Stimulated activated CD4-positive, alpha-beta T cell treated with anti-CD3 and anti-CD28 coated beads, Interleukin-15, amount 100 ng/mL, for 24 hours (primary cell): ENCODE measurements at places on chromosomes 2 and 18.
A peak's percentile ranks its signal among the peaks of the same experiment; 100 is the strongest.

- DNase-seq, result no peak
These were observed 39.4 kb downstream of the TMEM182 start for GRCh38 chr2:102801098-102801718.

DNA sequence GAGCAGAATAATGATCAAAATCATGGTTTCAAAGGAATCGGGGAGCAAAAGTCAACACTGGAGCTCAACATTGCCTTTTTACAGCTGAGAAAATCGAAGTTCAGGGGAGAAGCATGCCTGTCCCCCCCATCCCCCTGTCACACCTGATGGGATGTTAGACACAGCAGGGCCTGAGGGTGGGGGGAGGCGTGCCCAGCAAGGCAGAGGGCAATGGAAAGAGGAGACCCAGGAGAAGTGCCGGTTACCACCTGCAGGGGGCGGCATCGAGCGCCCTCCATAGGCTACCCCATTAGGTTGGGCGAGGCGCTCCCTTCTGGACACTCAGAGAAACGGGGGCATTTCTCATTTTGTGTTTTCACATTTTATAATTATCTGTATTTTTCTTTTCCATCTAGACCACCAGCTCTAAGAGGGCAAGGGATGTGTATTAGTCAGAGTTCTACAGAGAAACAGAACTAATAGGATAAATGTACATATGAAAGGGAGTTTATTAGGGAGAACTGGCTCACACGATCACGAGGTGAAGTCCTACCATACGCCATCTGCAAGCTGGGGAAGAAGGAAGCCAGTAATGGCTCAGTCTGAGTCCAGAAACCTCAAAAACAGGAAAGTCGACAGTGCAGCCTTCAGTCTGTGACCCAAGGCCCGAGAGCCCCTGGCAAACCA lies 271.3 kb downstream of the LRATD1 start:
- DNase-seq, result peak; percentile 70

DNA sequence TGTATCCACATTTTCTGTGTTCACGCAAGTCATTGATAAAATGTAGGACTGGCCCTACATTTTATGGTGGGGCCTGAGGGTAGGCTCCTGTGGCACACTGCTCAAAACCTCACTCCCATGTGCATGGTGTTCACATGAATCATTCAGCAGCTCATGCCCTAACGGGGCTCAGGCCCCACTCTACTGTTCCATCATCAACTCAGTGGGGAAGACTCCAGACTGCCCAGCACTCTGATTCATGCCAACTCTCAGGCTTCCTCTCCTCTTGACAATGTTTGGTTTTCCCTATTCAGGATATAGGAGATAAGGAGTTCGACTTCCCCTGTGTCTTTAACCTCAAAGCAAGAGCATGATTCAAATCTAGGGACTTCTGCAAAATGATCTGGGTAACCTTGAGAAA lies 92.0 kb upstream of the BOD1L2 start:
- no peak for DNase-seq

GRCh38 chr18:42107691-42108450 lies 152.8 kb downstream of the PIK3C3 start:
- no peak for DNase-seq

DNA sequence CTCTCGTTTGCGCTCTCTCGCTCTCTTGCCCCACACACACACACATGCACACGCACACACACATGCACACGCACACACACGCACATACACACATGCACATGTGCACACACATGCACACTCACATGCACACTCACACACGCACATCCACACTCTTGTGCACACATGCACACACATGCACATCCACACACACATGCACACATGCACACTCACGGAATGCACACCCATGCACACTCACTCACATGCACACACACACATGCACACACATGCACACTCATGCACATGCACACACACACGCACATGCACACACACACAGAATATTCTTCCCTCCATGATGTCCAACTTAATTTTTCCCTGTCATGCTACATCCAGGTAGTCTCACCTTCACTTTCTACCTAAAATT lies 360.1 kb downstream of the DCC start:
- DNase-seq, result no peak

- no peak for DNase-seq
These were observed 87.5 kb downstream of the NAB1 start for GRCh38 chr2:190736355-190736754.

GRCh38 chr18:39846265-39846664 lies 2108.8 kb upstream of the PIK3C3 start:
- no peak for DNase-seq

DNA sequence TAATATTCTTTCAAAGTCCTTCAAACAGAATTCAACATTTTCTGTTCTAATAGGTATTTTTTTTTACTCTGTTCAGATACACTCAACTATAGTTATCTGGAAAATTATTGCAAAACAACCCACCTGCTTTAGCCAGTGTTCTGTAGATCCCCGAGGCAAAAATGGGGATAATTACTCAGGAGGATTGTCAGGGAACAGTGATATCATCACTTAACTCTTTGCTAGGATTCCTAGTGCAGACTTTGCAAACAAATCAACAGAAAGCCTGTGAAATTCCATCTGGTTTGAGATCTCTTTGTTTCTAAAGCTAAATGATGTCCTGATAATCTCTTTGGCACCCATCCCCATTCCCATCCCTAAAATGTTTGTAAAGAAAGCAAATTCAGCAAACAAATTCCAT lies 413.6 kb upstream of the MEIS1 start:
- no peak for DNase-seq

GRCh38 chr2:84283506-84283905 lies 175.6 kb downstream of the SUCLG1 start:
- DNase-seq, result no peak

GRCh38 chr2:28717339-28717758 lies 34.3 kb upstream of the PPP1CB start:
- no peak for DNase-seq

- no peak for DNase-seq
These were observed 2.1 kb downstream of the MSGN1 start for GRCh38 chr2:17818235-17818815.

GRCh38 chr2:27885661-27886060 lies 4.5 kb downstream of the RBKS start:
- no peak for DNase-seq

DNA sequence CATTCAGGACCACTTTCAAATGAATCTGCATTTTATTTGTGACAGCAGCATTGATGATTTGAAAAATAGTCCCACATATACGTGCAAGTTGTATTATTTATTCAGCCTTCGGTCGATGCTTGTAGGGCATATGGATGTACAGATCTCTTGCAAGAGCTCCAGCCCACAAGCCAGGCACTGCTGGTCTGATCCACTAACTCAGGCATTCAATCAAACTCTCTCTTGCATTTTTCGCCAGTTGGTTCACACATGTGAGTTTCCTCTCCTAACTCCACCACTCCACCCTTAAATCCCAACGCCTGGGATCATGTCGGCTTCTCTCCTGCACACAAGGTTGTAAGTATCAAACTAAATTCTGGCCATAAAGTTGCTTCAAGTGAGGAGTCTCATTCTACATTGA lies 318.7 kb downstream of the CYP26B1 start:
- DNase-seq, result no peak

DNA sequence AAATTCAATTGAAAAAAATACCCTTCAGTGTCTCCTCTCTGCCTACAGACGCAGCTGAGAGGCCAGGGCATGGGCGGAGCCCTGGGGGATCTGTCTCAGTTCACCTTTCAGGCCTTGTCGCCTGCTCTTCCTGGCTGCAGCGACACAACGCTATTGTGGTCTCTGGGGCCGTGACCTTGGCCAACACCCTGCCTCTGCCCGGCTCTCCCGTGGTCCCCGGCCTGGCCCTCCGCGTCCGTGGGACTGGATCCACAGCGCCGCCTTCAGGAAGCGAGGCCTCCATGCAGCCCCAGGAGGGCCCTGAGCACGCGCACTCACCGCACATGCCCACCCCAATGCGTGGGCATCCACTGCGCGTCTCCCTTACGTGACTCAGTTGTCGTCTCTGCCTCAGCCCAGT lies 81.1 kb downstream of the MRPS9 start:
- no peak for DNase-seq

DNA sequence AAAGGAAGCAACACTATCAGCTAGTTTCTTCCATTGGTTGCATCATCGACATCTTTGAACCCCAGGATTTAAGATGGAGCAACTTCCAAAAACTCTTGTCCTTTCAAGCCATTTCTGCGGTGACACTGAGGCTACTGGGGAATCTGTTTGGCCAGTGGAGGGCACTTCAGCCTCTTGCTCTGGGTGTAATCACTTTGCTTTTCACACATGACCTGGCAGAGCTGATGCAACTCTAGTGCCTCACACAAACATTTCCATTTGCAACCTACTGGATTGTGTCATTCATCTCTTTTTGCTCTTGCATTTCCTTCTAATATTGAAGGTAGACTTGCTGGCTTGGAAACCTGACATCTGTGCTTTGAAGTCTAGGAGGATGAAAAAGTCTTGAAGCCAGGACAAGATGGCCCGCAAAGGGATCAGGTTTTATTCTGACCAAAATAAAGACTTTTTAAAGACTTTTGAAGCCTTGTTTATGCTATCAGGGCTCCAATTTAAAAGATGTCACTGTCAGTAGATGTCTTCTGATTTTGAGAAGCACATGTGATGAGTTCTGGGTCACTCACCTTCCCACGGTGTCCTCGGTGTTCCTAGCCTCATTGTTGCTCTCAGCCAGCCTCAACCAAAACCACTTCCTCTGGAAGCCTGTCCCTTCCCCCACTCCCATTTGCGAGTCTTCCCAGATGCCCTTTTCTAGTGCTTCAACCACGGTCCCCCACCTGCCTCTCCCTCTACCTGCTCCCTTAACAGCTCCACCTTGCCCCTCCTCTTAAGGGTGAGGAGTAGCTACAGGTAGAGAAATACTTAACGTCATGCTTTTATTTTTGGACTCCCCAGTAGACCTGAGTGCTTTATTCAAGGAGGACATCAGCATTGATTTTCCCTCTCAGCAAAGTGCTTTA lies 69.7 kb upstream of the KCNE4 start:
- DNase-seq, result no peak

- DNase-seq, result no peak
These were observed 39.8 kb upstream of the ZEB2 start for GRCh38 chr2:144559681-144560080.

- DNase-seq, result no peak
These were observed 250.8 kb downstream of the LRRTM1 start for GRCh38 chr2:80053522-80054345.

- DNase-seq, result no peak
These were observed 39.9 kb downstream of the DSEL start for GRCh38 chr18:67476585-67476984.

GRCh38 chr2:59734743-59735142 lies 818.7 kb downstream of the BCL11A start:
- DNase-seq, result no peak

GRCh38 chr18:22300665-22301636 lies 116.8 kb downstream of the CTAGE1 start:
- DNase-seq, result no peak

DNA sequence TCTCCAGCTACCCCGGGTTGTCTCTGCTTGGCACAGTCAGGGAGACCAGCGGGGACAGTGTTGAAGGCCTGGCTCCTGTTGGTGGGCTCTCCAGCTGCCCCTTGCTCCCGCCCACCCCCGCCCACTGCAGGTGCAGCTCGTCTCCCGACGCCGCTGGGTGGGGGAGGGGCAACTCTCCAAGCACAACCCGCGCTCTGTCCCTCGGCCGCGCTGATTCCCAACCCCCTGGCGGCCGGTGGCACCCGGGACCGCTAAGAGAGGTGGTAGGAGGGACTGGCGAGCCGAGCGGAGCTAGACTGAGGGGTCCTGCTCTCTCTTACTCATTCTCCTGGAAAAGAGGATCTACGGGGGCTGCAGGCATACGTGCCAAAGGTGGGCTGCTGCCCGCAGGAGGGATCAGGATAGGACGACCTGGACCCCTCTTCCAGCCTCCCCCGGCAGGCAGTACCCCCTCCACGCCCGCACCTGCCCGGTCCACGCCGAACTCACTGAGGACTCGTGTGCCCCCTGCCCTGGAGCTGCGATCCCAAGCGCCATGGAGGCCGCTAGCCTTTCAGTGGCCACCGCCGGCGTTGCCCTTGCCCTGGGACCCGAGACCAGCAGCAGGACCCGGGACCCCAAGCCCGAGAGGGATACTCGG lies 44.5 kb downstream of the DDX18 start:
- no peak for DNase-seq

DNA sequence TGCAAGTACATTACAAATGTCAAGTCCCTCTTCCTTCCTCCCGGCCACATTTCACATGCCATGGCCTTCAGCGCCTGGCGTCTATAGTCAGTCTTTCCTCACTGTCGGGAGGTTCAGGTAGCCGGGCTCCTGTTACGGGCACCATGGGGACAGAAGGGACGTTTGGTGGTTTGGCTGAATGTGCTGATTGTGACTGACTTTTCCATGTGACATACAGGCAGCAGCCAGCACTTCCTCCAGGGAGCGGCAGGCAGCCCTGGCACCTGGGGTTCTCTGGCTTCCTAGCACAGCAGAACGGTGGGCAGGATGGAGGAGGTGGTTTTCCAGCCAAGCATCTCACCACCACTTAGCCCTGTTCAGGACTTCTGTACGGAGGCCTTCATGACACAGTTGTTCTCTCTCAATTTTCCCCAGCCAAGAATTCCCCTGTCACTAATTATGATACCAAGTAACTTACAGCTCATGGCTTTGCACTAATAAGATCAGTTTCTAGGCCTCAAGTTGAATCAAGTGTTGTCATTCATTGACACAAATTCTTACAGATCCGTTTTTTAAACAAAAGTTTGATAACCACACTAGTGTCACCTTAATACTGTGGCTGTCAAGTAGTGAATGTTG lies 83.9 kb upstream of the REV1 start:
- DNase-seq, result no peak

GRCh38 chr2:38037325-38037724 lies 38.6 kb downstream of the CYP1B1 start:
- DNase-seq, result no peak

- DNase-seq, result no peak
These were observed 77.4 kb upstream of the DNMT3A start for GRCh38 chr2:25418944-25419677.

- no peak for DNase-seq
These were observed 1.6 kb upstream of the MAP2 start for GRCh38 chr2:209422191-209422754.

DNA sequence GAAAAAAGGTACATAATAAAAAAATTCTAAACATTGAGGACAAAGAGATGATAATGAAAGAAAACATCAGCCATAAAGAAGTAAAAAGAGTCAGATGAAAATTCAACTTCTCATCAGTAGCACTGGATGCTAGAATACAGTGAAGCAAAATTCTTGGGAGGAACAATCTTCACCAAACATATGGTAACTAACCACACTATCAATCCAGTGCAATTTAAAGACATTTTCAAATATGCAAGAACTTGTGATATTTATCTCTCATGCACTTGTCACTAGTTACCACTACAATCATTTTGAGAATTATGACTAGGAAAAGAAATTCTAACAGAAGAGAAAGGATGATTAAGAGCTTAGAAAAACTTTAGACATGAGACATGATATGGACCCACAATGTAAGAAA lies 127.4 kb downstream of the RTTN start:
- no peak for DNase-seq
